ENCODE measurements at places on chromosomes 12 and 14.

- DNase-seq = no peak
These were observed 16.1 kb downstream of the UBC start for GRCh38 chr12:124898200-124898922.

- no peak for DNase-seq
These were observed 162.6 kb upstream of the PLEKHG7 start for GRCh38 chr12:92539976-92540781.

DNA sequence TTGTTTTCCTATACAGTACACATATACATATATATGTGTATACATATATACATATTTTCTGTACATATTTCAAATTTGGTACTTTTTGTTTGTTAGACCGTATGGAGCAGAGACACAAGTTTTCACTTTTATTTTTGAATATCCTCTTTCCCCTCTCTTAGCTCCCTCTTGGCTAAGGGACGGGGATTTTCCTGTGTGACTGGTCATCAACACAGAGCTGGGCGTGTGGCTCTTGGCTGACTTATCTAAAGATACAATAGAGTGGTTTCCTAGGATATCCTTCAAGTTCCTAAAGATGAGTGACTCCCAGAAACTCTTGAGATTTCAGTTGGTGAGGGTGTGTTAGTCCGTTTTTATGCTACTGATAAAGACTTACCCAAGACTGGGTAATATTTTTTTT, 1404.5 kb upstream of the TMEM132C start:
- DNase-seq = no peak

DNA sequence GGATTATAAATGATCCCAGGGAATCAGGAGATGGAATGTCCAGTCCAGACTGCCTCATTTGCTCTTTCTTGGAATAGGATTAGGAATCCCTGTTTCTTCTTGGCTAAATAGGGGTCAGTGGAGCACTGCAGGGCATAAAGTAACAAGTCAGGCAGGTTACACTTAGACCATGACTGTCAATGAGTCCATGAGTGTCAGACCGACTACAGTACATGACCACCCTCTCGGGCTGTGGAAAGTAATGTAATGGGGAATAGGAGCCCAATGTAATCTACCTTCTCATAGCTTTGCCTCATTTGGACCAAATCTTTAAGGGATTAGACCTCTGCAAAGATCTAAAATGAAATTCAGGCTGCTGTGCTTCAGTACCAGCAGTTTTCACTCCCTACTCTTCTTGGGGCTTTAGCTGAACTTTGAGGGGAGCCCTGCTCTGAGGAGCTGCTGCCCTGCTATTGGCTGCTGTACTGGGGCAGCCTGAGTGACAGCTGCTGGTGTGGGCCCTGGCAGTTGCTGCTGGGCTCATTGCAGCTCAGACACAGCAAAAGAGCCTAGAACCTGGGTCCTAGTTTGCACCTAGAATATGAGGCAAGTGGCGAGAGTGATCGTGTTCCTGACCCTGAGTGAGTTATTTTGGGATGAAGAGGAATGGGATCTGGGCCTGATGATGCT, 62.2 kb upstream of the OR4E1 start:
- DNase-seq = no peak

- no peak for DNase-seq
These were observed 34.2 kb upstream of the KTN1 start for GRCh38 chr14:55545779-55546178.

GRCh38 chr12:79886917-79887519, 47.9 kb downstream of the PPP1R12A start:
- no peak for DNase-seq

GRCh38 chr12:20567413-20567812, 127.7 kb upstream of the SLCO1C1 start:
- DNase-seq = no peak

- DNase-seq = no peak
These were observed 2.6 kb upstream of the TRMT61A start for GRCh38 chr14:103526247-103526913.

- no peak for DNase-seq
These were observed 1.5 kb downstream of the HIF1A start for GRCh38 chr14:61696753-61697318.

DNA sequence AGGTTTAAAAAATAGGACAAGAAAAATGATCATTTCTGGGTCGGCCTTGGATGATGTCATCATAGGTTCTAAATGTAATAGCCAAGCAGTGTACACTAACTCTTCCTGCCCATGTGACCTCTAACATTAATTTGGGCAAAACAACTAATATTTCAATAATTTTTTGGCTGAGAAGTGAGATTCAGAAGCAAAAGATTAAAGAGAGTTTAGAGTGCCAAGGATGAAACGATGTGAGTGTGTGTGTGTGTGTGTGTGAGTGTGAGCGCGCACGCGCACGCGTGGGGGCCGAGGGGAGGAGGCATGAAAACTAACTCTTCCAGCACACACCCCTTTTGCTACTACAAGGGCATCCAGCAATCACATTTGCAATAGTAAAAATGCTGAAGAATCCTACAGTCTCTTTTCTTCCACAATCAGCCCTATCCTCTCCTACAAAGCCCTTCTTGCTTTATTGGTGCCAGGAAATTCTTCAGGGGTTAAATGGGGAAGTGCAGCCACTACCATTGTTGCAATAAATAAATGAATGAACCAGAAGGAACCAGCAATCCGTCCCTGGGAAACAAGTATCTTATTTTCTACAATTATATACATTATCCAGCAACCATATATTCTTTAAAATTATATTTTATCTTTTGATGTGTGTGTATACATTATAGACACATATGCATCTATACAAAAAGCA, 52.9 kb downstream of the PEBP1 start:
- no peak for DNase-seq

Data from esophagus squamous epithelium (tissue), 5 donors.